ENCODE measurements at places on chromosomes 4 and X. TPM values are rescaled to one million over a fixed set of nuclear protein-coding genes. Genes with fewer than 3 reads are reported as not detected.
A peak's percentile ranks its signal among the peaks of the same experiment; 100 is the strongest.

DNA sequence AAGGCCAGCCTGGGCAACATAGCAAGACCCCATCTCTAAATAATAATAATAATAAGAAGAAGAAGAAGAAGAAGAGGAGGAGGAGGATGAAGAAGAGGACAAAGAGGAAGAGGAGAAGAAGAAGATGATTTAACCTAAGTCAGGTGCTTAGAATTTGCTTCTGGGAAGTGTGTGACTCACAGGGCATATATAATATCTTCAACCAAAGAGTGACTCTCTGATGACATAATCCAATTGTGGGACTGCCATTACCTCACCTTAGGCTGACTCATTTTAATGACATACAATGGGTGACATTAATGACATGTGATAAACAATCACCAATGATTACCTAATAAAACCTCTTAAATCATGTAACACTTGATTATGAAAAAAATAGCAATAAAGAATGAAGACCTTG is 32.7 kb upstream of the MBTPS2 start:
- no peak for DNase-seq
- no peaks in the 10 kb centered on the region for H3K4me1 ChIP-seq
- no peaks in the 10 kb centered on the region for H3K36me3 ChIP-seq
- no peak overlapping the region for H3K27ac ChIP-seq
- H3K27me3 ChIP-seq: no peaks in the 10 kb centered on the region

DNA sequence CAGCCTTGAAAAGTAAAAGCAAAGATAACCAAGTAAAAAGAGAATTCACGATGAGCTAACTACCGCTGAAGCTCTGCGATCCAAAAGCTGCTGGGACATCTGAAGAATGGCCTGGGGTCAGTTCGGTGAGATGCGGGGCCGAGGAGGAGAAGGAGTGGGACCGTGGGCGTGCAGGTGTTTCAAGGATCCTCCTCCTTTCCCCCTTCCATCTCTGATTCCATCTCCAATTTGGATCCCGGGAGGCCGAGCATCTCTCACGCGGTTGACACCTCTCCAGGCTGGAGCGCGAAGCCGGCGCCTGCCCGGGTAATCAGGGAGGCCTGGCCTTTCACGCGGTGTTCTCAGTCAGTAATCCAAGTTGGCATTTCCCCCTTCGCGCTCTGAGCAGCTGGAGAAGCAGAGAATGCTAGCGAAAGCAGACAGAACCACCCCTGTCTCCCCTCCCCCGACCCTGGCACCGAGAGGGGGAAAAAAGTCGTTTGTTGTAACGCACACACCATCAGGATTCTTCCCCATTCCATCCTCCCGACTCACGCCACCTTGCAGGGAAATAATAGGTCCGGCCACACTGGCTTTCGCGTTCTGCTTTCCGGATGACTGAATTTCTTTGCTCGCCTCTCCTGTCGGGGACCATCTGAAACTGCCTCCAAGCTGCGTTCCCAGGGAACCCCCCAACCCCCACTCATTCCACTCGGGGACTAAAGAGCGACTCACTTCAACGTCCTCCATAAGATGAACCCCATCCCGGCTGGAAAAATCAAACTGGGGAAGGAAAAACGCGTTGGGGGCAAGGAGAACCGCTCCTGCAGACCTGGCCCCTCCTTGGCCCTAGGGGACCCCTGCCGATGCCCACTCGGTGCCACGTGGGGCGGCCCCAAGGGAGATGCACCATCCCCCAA is 6.5 kb downstream of the NEUROG2 start:
- H3K27ac ChIP-seq: no peak overlapping the region
- DNase-seq: no peak
- H3K4me1 ChIP-seq: peaks cover 6% of the 10 kb centered on the region
- no peaks in the 10 kb centered on the region for H3K36me3 ChIP-seq
- H3K27me3 ChIP-seq: peaks cover 1% of the 10 kb centered on the region
- peak overlapping the region; percentile 5 for H3K4me3 ChIP-seq

DNA sequence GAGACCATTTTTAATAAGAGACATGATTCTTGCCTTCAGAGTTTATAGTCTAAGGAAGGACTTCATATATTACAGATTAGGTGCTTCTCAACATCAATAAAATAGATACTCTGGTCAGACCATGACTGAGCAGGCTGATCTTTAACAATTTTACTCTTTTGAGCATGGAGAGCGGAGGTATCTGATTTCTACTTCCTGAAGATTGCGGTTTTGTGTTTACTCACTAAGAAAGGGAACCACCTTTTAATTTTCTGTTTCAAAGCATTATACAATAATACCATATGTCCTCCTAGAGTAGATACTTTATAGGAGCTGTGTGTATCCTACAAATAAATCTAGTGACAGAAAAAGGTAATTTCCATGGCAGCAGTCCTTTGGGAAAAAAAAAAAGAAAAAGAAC is 12.5 kb downstream of the MORC4 start:
- no peaks in the 10 kb centered on the region for H3K36me3 ChIP-seq
- H3K27me3 ChIP-seq: no peaks in the 10 kb centered on the region
- H3K27ac ChIP-seq: no peak overlapping the region
- no peaks in the 10 kb centered on the region for H3K4me1 ChIP-seq
- no peak overlapping the region for H3K4me3 ChIP-seq

Gene PLRG1
- 72.6 TPM for total RNA-seq

DNA sequence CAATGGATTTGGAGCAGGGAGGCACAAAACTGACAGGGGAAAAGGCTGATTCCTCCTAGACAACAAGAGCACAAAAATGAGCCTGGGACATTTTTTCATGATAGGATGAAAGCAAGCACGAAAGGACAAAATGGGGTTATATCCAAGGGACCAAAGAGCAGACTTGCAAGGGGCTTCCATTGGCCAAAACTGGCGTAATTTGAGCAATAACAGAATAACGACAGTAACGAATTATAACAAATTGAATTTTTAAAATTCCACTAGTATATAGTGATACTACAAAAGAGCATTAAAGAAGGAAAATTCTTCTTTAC is 10.3 kb downstream of the SPP1 start:
- no peaks in the 10 kb centered on the region for H3K36me3 ChIP-seq
- no peaks in the 10 kb centered on the region for H3K27me3 ChIP-seq
- H3K4me3 ChIP-seq: no peak overlapping the region
- H3K4me1 ChIP-seq: no peaks in the 10 kb centered on the region
- no peak for DNase-seq

DNA sequence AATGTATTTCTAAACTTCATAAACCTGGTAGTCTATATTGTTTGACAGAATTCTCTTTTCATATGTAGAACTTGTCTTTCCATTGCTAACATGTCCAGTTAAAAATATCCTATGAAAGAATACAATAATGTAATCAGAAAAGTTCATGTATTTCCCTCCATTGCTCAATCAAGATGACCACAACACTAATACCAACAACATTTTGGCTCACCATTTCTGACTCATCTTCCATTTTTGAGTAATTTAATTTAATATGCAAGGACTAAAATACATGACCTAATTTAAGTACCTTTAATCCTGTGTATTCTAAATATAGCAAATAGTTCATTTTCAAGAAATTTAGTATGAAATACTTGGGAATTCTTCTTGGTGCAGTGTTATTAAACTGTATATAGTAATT is 239.5 kb upstream of the GPC4 start:
- H3K27me3 ChIP-seq: peaks cover 5% of the 10 kb centered on the region
- H3K4me1 ChIP-seq: no peaks in the 10 kb centered on the region
- no peaks in the 10 kb centered on the region for H3K36me3 ChIP-seq
- H3K27ac ChIP-seq: no peak overlapping the region
- no peak for DNase-seq

Measured in uterus (tissue), 4 donors.